GM23248 (cell line): ENCODE measurements at places on chromosomes 7 and 10. TPM values are rescaled to one million over a fixed set of nuclear protein-coding genes. Genes with fewer than 3 reads are reported as not detected.

Gene AKR1C3
- polyA plus RNA-seq = 44.7 and 51.8 TPM in 2 replicates

Gene SPDYE9
- 0.38 and 0.65 TPM in 2 replicates for polyA plus RNA-seq

Gene CASP7
- 16.8 and 18.7 TPM in 2 replicates for polyA plus RNA-seq

Gene ACTL6B
- polyA plus RNA-seq = not detected in 2 replicates

Gene CPEB3
- 0.60 TPM in 2 replicates for polyA plus RNA-seq
